Fibroblast of villous mesenchyme (primary cell): ENCODE measurements at places on chromosomes 11 and 22. TPM values are rescaled to one million over a fixed set of nuclear protein-coding genes. Genes with fewer than 3 reads are reported as not detected.

PRR33 gene
- total RNA-seq, result not detected in 2 replicates

HEPHL1 gene
- total RNA-seq, result 1.3 and 4.3 TPM in 2 replicates

FAM227A gene
- total RNA-seq, result 1.3 and 1.9 TPM in 2 replicates

CDCA5 gene
- 7.4 and 15.5 TPM in 2 replicates for total RNA-seq

ANGPTL5 gene
- total RNA-seq, result not detected in 2 replicates

IGSF22 gene
- under 0.01 and 1.3 TPM in 2 replicates for total RNA-seq

CABP4 gene
- total RNA-seq, result not detected in 2 replicates

ALG8 gene
- 37.7 and 60.9 TPM in 2 replicates for total RNA-seq

- no peak for DNase-seq
Measured at GRCh38 chr11:112656772-112657428, 304.3 kb upstream of the NCAM1 start.

DNA sequence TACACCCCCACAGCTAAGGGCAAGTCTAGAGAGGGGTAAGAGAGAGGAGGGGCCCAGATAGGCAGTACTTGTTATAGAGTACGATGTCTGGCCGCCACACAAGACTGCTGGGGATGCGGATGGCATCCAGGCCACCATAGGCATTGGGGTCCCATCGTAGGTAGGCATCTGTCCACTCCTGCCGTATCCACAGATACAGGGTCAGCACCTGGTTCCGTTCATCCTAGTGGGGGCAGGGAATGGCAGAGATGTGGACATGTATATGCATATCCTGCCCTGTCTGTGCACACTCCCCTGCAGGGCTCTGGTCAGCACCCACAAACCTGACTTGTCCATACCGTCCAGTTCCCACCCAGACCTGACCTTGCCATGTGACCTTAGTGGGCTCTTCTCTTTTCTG lies 2.1 kb downstream of the CHRNA10 start:
- no peak for DNase-seq

DNA sequence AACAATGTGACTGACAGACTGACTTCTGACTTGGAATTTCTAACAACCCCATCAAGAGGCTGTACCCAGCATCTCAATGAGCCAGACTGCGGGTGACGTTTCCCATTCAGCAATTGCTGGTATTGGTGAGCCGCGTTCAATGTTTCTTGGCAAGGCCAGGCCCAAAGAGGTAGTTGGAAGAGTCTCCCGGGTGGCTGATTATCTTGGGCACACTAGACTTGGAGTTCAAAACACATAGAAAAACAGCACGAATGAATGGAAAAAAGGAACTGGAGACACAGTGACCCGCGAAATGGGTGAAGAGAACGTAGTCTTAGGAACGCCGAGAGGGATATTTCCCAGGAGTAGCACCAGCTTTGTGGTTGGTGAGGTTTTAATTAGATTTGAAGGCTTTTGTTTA lies 115.7 kb downstream of the RPS6KA4 start:
- no peak for DNase-seq

DNA sequence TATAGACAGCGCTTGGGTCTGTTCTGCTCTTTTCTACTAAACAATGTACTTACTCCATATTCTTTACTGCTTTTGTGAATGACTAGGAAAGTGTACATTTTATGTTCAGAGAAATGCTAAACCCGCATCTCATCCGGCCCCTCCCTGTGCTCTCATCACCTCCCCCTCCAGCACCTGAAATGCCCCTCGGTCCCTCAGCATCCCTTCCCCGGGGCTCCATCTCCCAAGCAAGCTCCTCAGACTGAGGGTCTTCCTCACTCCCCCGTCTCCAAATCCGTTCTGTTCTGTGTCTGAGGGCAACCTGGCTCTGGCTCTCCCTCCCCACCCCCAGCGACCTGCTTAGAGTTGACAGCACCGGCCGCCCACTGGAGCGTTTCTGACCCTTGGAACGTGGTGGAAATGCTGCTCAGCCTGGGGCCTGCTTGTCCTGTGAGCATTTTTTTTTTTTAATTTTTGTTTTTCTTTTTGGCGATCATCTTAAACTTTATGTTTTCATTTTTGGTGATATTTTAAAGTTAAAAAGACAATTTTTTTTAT lies 1.4 kb downstream of the SELENOO start:
- no peak for DNase-seq

- peak; percentile 76 for DNase-seq
Measured at GRCh38 chr22:44341431-44342346, 28.9 kb upstream of the SHISAL1 start.

DNA sequence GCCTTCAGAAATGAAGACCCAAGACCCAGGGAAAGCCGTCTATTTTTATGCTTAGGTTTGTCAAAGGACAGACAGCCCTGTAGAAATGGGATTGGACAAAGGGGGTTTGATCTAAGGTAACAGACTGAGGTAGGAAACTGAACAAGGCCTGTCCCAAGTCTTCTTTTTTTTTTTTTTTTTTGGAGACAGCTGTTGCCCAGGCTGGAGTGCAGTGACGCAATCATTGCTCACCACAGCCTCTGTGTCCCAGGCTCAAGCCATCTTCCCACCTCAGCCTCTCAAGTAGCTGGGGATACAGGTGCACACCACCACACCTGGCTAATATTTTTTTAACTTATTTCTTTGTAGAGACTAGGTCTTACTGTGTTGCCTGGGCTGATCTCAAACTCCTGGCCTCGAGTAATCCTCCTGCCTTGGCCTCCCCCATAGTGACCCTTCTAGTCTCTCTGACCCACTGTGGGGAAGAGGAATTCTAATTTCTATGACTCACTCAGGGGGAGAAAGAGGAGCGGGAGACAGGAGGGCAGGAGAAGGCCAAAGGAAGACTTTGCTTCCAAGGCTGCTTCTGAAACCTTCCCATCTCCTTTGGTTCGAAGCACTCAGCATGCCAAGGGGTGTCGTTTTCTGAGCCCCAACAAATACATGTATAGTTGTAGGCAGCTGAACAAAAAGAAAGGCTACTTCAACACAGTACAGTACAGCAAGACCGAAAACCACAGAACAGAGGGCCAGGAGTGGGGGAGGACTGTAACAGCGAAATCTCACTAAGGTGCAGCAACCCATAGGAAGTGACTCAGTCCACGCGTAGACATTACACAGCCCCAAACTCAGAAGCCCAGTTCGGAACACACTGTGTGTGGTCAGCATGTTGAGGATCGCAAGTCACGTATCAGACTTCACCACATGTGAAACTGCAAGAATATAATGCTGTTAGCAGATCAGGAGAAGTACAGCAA lies 872 bp downstream of the TMA7B start:
- peak; percentile 92 for DNase-seq

DNA sequence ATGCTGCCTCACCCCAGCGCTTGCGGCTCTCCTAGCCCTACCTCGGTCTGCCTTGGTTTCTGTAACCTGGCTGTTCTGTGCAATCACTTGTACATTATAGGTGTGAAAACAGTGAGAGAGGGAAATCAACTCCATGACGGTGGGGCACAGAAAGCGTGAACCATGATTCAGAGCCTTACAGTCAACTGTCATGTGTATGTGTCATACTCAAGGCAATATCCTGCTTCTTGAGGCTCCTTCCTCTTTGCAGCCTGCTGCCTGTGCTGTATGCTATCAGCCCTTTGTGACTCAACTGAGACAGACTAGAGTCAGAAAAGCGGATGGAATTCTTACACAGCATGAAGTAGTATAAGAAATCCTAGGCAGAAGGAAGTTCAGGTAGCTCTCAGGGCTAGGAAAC lies 2.1 kb downstream of the NRIP3 start:
- DNase-seq, result peak; percentile 35

GRCh38 chr11:85903406-85903805 lies 48.2 kb downstream of the CCDC83 start:
- DNase-seq, result no peak

- no peak for DNase-seq
Measured at GRCh38 chr11:83437939-83438338, 151.8 kb upstream of the CCDC90B start.

GRCh38 chr11:3853545-3853842 lies 2.0 kb upstream of the STIM1 start:
- no peak for DNase-seq

GRCh38 chr11:111733611-111734088 lies 32.5 kb downstream of the PPP2R1B start:
- DNase-seq, result no peak

GRCh38 chr11:90500922-90501568 lies 278.2 kb upstream of the CHORDC1 start:
- DNase-seq, result no peak
